Thymus (tissue), 14 donors: ENCODE measurements at places on chromosomes 11 and 22.

DNA sequence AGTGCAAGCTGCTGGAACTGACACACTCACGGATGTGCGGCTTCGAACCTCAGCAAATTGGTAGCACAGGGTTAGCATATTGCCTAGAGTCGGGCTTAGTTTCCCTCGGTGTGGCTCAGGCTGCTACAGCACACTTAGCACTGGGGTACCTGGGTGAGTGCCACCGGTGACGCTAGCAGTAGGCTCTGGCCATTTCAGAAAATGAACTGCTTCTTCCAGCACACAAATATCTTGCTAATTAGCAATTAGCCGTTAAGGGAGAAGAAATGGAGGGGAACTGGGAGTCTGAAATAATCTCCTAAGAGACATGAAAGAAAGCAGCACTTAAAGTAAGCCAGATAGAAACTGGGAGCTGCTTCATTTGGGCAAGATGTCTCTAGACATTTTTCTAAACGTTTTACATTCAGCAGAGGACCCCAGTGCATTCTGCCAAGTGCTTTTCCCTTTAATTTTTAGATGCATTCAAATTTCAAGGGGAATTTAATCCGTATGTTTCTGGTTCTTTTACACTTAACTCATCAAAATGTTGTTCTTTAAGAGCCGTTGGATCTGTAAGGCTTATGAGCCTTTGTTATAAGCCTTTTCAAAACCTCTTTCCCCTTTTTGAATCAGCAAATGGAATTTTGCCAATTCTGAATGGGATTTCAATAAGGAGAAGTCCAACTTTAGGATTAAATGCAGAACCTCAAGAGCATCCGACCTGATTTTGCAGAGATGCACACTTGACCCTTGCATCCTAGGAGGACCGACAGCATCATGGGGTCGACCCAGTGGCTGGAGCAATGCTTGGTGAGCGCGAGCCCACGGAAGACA is 708.1 kb downstream of the NTM start:
- DNase-seq = no peak

DNA sequence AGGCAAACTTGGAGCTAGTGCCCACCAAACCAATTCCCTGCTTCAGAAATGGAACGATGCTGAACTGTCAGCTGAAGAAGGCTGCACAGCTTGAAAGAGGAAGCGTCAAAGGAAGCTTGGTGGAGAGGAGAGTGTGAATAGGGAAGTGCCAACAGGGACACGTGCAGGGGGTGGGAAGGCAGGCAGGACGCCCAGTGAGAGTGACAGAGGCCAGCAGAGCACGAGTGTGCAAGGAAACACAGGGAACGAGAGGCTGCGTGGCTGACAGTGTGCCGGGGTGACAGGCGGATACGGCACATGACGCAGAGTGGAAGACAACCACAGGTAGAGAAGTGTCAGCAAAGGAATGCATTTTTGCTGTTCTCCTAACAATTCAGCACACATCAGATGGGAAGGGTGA is 196.4 kb downstream of the LARGE1 start:
- no peak for DNase-seq

DNA sequence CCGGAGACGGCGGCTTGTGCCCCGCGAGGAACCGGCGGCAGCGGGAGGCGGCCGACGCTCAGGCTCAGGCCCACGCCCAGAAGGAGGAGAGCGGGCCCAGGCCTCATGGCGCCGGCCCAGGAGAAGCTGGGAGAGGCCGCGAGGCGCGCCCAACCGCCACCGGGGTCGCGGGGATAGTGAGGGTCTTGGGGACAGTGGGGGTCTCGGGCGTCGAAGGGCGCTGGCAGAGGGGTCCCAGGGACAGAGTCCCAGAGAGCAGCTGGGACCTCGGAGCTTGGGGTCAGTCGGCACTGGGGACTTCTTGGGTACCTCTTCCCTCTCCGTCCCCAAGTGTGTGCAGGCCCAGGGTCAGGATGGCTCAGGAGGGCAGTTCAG is at the start of gene PKDREJ:
PKDREJ (minus strand) TSS at position 128 of the 375 bp plus-strand sequence; CDS start at position 107, 21 bp downstream.
- DNase-seq = no peak

- no peak for DNase-seq
These were observed 7.0 kb upstream of the MPPED1 start for GRCh38 chr22:43404673-43405385.

GRCh38 chr22:44336962-44337677 is 24.4 kb upstream of the SHISAL1 start:
- no peak for DNase-seq

GRCh38 chr11:61414547-61414946 is 15.2 kb downstream of the CPSF7 start:
- DNase-seq = no peak

GRCh38 chr11:119531056-119531455 is 108.1 kb upstream of the THY1 start:
- DNase-seq = no peak

DNA sequence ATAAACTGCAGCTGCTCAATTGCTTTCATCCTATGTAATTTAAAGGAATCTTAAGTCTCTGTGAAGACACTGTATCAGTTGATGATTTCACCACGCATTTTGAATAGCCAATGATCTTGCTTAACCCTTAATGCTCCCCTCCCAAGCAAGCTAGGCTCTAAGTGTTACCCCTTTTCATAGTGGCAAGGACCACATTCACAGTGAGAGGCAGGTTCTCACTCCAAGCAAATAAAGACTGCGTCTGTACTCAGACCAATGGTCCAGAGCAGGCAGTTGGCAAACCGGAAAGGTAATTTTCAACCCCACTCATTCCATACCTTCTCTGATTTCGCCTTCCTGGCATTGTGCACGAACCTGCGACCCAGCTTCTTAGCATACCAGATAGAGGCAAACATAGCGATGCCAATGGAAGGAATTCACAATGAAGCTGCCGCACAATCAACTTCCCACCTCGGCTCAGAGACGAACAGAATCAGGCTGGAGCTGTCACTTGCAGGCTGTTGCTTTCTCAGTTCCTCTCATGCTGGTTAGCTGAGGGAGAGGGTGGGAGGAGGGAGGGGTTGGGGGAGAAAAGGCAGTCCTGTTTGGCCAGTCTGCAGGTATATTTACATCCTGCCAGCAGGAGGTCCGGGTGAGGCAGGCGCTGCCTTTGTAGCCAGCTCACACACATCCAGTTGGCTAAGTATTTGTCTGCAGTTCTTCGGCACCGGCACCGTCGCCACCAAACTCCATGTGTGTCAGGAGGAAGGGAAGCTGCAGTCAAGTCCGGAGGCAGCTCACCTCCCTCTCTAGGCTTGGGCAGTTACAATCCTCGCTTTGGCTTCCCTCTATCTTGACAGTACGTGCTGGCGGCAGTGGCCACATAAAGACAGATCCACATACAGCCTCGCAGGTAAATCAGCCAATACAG is 1151.2 kb upstream of the CCDC90B start:
- DNase-seq = no peak
